Activated CD8-positive, alpha-beta memory T cell treated with anti-CD3 and anti-CD28 coated beads for 4 hours (primary cell): ENCODE measurements at places on chromosomes 6 and 20.

- DNase-seq: no peak
These were observed 67.9 kb upstream of the TRAF3IP2 start for GRCh38 chr6:111673532-111673931.

GRCh38 chr20:32333988-32334885 is 23.9 kb upstream of the ASXL1 start:
- peak; percentile 41 for DNase-seq

DNA sequence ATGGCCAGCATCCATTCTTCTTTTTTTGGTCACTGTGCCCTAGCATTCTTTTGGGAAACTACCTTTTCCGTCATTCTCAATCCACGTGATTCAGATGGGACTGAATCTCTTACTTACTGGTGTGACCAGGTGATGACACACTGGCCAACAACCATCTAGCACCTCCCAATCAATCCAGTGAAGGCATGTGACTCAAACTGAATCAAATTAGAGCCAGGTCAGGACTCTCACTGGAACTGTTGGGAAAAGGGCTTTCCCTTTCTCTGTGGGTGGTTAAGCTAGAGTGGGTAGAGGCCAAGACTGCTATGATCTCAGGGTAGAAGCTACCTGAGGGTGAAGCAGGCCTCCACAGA is 36.2 kb upstream of the ZMYND8 start:
- no peak for DNase-seq

- no peak for DNase-seq
These were observed 668.1 kb downstream of the RFPL4B start for GRCh38 chr6:113015249-113015648.

DNA sequence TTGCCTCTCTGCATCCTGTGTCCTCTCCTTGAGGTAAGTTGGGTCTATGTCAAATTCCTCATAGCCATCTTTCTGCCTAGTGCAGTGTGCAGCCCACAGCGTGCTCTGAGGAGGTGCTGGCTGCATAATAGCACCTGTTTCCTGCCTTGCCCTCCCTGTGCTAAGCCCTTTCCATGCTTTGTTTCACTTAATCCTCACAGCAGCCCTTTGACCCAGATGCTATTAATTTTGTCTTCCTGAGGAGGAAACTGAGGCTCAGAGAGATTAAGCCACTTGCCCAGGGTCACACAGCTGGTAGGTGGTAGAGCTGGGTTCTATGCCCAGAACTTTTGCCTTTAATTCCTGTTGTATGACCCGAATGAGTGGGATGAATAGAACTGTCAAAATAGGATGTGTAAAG is 13.5 kb downstream of the FAM83D start:
- DNase-seq: no peak
